DND-41 (cell line): ENCODE measurements at places on chromosomes 3 and 15.

GRCh38 chr3:15635121-15635661 lies 33.6 kb downstream of the BTD start:
- DNase-seq, result no peak

DNA sequence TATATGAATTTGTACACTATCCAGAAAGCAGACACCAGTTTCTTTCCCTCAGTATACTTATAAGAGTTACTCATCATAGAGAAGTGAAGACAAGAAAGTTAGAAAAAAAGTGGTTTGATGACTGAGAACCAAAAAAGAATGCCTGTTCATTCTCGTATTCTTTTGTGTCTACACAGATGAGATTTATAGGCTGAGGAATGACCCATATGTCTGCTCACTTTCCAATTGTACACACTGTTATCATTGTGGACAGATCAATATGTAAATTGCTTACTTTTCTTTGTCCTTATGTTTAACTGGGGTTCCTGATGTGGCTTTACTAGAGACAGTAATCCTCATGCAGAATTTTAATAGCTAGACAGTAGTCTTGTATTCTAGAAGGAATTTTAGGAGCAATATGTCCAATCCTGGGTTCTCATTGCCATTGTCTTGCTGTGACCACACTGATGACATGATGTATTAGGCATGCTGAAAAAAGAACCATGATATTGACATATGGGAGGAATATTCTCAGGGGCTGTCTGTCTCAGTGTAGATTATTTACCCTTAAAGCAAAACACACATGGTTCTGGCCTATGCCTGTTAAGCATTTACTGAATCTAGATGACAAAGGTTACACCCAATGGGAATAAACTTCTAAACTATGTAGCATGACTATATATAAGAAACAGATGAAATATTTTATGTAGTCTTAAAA lies 669.7 kb downstream of the ROBO1 start:
- DNase-seq, result no peak

DNA sequence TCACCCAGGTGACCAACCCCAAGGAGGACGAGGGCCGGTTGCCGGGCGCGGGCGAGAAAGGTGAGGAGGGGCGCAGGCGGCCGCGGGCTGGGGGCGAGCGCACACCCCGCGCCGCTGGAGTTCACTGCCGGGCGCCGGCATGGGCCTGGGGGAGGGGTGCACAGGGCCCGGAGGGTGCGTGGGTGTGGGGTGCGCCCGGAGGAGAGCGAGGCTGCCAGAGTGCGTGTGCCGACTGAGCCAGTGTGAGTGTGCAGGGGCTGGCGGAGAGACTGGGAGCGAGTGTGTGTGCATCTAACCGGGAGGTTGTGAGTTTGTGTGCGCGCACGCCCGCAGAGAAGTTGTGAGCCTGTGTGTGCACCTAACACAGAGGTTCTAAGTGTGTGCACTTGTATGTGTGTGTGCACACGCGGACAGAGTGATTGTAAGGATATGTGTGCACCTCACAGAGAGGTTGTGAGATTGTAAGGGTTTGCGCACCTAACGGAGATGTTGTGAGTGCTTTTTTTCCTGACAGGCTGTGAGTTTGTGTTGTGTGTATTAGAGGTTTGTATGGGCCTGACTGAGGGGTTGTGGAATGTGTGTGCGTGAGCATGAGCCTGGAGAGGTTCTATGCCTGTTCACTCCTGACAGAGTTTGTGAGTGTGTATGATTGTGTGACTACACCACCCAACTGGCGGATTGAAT lies 681 bp downstream of the CTDSPL start:
- peak; percentile 54 for DNase-seq

DNA sequence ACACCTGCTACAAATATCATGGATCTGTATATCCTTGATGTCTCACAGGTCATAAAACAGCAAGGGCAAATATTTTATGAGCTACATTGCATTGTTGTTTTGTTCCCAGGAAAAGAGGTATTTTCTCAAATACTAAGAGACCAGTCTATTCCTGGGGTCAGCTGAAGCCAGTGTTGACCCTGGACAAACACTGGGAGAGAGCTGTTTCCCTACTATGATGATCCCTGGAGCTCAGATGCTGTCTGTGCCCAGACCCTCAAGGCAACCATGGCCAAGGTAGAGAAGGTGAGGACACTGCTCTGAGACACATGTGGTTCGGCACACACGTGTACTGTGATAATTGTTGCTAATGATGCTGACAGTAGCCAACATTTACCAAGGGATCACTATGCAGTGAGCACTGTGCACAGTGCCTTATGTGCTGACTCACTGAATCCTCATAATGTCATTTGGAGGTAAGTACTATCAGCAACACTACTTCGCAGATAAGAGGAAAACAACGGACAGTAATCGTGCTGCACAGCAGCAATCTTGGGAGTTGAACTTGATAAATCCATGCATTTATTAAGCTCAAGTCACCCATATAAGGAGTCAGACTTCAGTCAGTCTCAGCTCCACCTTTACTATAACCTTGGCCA lies 943.6 kb downstream of the FHIT start:
- no peak for DNase-seq

- DNase-seq, result no peak
Measured at GRCh38 chr3:150412561-150413231, 4.6 kb downstream of the TSC22D2 start.

DNA sequence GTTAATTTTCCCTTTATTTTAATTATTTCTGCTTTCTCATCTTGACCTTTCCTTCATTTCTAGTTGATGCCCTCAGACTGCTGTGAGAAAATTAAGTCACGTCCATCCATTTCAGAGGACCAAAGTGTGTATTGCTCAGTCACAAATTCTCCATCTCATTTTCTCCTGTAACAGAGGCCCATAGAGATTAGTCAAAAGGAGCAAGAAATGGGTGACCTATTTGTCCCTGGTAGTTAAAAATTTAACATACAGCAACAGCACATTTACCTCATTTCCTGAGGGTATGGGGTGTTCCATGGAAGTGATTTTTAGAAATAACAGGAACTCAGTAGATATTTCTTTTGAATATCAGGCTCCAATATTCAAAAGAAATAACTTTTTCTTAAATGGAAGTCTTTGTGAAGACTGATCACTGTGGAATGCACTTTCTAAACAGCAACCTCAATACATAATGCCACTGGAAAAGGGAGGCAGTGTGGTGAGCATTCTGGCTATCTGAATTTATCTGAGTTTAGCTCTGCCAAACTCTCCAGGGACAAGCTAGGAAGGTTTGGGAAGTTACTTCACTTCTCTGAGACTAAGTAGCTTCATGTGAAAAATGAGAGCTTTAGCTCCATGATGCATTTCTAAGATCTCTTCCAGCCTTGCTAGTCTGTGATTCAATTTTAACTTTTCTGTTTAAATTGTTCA lies 808.2 kb downstream of the SQOR start:
- DNase-seq, result no peak

- DNase-seq, result no peak
Measured at GRCh38 chr15:24856397-24857390, 98.1 kb upstream of the SNRPN start.
